Suprapubic skin (tissue), 4 donors: ENCODE measurements at places on chromosomes 3 and 15. TPM values are rescaled to one million over a fixed set of nuclear protein-coding genes. Genes with fewer than 3 reads are reported as not detected.

DNA sequence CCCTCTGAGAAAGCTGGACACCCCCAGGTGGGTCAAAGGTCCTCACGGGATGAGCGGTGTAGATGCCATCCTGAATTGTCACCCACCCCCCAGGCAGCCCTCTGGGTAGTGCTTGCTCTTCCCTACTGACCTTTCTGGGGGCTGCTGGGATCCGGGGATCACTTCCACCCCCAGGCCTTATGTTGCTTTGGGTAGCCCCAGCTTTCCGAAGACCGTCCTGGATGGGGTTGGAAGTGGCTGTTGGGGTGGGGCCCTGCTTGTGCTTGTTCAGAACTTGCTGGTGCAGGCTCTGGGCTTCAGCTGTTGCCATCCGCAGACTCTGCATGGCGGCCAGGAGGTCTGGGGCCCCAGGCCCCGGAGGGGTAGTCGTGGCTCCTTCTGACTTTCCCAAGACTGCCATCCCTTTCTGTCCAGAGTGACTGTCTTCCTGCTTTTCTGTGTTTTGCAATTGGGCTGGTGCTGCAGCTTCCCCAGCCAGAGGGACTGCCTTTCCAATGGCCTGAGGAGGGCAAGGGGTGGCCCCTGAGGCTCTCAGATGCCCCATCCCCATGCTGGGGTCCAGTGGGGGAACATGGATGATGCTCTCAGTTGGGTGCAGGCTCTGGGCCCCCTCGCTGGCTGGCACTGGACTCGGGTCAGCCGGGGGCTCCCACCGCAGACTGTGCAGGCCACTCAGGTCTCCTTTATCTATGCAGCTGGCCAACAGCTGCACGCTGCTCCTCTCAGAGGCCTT lies 6.3 kb downstream of the XIRP1 start:
- no peak for DNase-seq

DNA sequence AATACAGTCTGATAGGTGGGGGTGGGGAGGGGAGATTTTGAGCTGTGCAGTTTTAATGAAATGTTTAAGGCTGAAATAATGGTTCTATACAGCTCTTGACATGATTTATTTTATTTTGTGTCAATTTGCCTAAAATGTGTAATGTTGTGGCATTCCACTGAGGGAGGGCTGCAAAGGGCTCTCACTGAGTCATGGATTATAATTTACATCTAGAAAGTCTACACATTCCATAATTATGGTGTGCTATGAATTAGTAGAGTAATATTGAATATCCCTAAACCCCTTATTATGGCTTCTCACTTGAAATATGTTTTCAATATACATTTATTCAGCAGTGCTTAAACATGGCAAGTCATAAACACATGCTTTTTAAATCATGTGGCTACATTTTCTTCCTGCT lies 103.9 kb downstream of the RARB start:
- DNase-seq: no peak

DNA sequence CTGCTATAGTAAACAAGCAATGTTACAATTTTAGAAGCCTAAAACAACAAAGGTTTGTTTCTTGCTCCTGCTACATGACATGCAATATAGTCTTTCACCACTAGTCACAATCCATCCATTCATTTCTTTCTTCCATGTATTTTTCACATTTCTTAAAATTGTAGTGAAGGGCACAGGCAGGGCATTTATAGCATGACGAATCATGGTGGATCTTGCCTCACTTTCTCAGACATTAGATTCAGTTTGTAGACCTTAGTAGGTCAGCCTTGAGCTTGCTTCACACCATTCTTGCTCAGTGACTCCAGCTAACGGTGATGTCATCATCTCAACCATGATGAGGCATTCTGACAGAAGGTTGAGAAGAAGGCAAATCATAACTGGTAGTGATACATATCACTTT lies 546.8 kb downstream of the TBL1XR1 start:
- no peak for DNase-seq

GRCh38 chr15:74295800-74296199 lies 59.7 kb downstream of the CCDC33 start:
- no peak for DNase-seq

DNA sequence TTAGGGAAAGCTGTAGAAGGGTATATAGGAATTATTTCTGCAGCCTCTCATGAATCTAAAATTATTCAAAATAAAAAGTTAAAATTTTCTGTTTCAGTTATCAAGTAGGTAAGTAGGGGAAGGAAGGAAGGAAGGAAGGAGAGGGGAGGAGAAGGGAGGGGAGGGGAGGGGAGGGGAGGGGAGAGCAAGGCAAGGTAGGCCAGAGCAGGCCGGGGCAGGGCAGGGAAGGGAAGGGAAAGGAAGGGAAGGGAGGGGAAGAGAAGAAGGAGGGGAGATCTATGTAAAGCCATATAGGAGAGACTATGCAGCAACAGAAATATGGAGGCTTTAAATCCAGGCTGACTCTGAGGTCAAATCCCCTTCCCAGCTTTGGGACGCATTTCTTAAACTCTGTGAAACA lies 38.3 kb upstream of the BOC start:
- DNase-seq: no peak

SLC22A13 gene
- not detected for total RNA-seq

XIRP1 gene
- total RNA-seq: not detected

ZNF662 gene
- 12.7 TPM for total RNA-seq

GASK1A gene
- total RNA-seq: 2.4 TPM
